Stimulated activated CD4-positive, alpha-beta T cell treated with anti-CD3 and anti-CD28 coated beads, Interleukin-1b, Interleukin-23, amount 100 ng/mL, for 4 hours (primary cell): ENCODE measurements at places on chromosomes 6 and 20.

GRCh38 chr20:29689411-29690225, 1567.8 kb upstream of the DEFB115 start:
- DNase-seq, result peak; percentile 24

DNA sequence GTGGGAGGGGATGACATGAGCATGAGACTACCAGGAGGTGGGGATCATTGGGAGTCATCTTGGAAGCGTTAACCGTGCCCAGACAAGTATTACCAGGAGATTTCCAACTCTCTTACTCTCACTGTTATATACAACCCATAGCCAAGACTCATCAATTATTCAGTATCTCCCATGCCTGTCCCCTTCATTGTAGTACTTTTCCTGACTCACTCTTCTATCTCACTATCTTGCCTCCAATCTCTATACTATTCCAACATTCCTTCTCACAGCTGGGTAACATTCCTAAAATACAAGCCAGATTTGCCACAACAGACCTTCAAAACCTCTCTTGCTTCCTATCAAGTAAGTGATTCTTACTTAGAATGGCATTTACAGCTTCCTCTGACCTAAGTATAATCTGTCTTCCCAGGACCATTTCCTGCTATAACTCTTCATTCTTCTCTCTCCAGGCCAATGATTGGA, 226.3 kb upstream of the SMLR1 start:
- DNase-seq, result no peak

GRCh38 chr20:52076164-52076563, 115.4 kb downstream of the ZFP64 start:
- DNase-seq, result no peak

DNA sequence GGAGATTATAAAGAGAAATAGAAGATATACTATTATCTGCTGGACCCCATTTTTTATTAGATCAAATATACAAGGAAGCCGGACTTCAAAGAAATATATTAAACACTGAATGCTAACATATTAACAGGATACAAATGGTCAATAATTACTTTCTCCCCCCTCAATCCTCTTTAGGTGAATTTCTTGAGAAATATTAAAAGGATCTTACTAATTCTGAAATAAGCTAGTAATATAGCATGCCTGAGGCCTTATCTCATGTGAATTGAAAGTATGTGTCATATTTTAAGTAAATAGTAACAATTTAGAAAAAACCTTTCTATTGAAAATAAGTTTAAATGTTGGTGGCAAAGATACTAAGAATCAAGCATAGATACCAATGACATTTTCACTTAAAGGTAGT, 954.7 kb upstream of the MAN1A1 start:
- no peak for DNase-seq

DNA sequence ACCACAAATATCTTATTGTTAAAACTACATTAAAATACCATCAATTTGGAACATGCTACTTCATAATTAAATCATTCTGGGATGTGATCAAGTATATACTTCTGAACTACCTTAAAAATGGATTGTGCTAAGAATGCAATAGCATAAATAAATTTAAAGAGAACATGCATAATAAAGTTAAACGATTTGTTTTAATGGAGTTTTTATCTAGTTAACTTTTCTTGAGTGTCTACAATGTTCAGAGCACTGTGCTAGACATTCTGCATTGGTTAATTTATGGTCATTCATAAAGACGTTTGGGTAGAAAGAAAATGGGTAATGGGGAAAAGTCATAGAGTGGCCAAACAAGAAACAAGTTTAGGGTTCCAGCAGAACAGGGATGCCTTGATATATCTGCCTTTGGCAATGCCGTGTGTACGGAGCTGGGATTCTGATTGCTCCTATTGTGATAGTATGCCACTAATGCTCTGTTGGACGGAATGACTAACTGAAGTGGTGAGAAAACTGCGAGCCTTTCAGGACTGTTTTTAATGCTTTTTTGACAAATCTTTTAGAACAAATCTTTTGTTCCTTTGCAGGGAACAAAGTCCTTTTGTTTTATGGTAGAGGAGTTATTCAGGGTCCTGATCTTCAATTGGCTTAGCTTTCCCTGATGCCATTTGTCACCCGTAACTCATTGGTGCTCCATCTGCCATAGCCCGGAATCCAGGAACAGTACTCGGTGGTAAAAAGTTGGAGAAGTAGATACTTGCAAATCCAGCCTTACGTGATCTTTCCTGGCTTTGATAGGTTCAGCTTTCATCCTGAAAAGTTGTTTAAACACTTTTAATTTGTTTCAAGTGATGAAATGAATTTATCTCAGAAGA, 162.6 kb downstream of the BCKDHB start:
- no peak for DNase-seq

DNA sequence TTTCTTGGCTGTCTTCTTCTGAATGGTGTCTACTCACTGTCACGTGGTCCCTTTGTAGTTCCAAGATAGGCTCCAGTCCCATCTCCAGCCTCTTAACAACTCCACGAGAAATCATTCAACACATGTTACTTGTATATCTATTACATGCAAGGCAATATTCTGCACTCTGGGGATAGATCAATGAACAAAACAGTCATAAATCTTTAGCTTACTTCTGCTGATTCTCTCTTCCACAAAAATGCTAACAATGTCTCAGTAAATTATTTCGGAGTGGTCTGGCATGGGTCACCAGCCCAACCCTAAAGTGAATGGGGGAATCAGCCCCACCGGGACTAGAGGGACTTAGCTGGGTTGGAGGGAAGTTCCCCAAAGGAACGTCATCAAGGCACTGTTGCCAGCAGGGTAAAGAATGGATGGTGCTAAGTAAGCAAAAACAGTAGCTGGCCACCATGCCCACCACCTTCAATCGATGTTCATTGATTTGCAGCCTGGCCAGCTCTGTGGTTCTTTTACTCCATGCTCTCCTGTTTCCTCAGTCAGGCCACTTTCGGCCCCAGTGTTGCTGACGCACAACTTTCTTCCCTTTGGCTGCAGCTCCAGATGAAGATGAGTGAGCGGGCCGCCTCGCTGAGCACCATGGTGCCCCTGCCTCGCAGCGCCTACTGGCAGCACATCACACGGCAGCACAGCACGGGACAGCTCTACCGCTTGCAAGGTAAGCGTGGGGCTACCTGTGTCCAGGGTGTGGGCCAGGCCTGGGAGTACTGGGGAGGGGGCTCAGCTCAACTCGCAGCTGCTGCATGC, 167.7 kb downstream of the DOK5 start:
- DNase-seq, result no peak

GRCh38 chr6:3944246-3944645, 95.1 kb downstream of the FAM50B start:
- DNase-seq, result no peak

DNA sequence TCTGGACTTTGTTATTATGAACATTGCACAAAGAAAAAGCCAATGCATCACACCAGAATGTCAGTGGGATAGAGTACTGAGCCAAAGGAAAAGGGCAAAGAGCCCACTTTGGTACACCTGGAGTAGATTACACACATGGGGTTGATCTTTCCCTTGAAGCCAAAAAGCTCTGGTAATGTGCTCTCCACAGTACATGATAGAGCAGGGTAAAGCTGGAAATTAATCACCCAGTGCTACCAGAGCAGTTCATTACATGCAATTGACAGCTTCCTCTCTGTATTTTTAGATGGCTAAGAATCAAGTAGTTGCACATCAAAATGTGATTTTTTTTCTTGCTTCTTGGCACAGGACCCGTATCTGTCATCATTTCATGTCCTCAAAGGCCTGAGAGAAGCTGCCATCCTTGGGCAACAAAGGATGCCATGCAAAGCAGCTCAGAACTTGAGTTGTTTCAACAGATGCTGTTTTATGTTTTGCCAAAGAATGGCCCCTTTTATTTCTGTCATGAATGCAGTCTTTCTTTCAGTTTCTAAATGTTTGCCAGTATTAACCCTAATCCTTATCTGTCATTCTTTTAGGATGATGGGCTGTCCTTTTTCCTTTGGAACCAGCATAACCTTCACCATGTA, 88.1 kb downstream of the HDGFL1 start:
- DNase-seq, result no peak

GRCh38 chr6:23089981-23090380, 520.6 kb downstream of the HDGFL1 start:
- no peak for DNase-seq

GRCh38 chr6:117497237-117497636, 14.8 kb downstream of the DCBLD1 start:
- no peak for DNase-seq

GRCh38 chr6:34086558-34086957, 59.3 kb downstream of the GRM4 start:
- DNase-seq, result no peak

DNA sequence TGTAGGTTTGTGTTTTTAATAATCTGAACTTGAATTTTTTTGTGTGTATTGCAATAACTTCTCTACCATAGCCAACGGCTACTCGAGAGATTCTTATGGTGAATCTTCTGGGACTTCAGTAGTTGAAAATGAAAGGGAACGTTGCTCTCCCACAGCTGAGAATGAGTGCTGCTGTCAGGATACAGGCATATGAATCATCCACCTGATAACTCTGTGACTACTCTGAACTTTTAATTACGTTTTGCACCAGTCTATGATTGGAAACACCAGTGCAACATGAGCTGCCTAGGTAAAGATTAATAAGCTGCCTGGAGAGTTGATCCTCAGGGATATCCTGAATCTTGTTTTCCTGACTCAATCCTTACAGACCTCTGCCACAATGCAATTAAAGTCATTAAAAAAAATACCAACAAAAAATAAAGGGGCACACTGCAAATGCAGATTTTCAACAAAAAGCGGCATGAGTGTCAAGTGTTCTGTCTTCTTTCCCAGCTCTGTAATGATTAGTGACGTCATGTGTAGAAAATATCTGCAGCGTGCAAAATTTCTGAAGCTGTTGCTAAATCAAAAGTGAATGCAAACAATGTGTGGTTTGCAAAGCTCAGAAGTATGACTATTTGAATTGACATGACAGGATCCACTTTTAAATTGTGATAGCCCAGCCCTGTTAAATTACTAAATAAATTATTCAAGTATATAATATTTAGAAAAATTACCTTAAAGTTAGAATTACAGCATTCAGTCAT, 432.2 kb downstream of the HTR1B start:
- DNase-seq, result no peak

- peak; percentile 87 for DNase-seq
Measured at GRCh38 chr6:70955441-70956190, 1.2 kb downstream of the B3GAT2 start.

DNA sequence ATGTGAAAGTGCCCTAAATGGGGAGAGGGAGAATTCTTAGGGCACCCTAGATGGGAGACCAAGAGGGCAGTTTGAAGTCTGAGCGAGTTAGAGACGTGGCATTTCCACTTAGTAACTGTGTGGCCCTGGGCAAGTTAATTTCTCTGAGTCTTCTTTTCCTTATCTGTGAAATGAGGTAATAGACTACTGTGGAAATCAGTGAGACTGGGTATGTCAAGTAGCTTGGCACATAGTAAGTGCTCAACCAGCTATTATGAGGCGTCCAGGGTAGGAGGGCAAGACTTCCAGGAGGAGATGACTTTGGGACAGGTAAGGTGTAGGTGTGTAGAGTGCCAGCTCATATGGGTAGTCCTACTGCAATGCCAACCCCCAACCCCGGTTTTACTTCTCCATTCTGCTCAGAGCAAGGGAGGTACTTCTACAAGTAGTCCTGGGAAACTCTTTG, 770 bp downstream of the KIF3B start:
- no peak for DNase-seq
